Esophagus muscularis mucosa (tissue), 4 donors: ENCODE measurements at places on chromosomes 12 and 14.

GRCh38 chr14:59085207-59085739 is 103.2 kb upstream of the DAAM1 start:
- DNase-seq, result no peak

DNA sequence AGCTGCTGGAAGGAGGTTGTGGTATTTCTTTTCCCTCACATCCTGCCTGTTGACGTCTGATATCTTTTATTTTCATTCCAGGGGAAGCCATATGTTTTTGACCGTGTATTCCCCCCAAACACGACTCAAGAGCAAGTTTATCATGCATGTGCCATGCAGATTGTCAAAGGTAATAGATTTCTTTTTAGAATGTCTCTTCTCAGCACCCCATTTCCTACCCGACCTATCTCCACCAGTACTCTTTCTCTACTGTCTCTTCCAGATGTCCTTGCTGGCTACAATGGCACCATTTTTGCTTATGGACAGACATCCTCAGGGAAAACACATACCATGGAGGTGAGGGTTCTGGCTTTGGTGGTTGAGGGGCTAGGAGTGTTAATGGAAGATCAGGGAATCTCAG is 13.5 kb downstream of the KIF5A start:
- no peak for DNase-seq

DNA sequence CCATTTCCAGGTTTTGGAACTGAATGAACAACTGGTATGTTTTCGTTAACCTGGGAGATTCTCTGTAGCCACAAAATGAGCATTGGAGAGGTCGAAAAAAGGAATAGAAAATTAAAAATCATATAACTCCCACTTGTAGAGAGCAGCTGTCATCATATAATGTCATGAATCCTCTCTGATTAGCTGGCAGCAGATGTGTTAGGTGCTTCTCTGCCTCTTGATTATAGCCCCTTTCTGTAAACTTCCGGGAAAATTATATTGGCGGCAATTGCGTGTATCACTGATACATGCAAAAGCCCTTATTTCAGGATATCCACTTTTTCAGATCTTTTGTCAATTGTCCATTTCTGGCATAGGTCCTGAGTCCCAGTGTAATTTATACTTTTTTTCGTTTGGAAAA is 31.7 kb downstream of the FGD4 start:
- DNase-seq, result no peak

- no peak for DNase-seq
Observed at GRCh38 chr12:99045158-99045557, 400.1 kb downstream of the APAF1 start.

- peak; percentile 95 for DNase-seq
Observed at GRCh38 chr14:101731187-101732080, 30.1 kb upstream of the PPP2R5C start.

- no peak for DNase-seq
Observed at GRCh38 chr14:53137568-53138203, 15.4 kb downstream of the DDHD1 start.

GRCh38 chr12:50615145-50615906 is 110.5 kb downstream of the DIP2B start:
- no peak for DNase-seq

DNA sequence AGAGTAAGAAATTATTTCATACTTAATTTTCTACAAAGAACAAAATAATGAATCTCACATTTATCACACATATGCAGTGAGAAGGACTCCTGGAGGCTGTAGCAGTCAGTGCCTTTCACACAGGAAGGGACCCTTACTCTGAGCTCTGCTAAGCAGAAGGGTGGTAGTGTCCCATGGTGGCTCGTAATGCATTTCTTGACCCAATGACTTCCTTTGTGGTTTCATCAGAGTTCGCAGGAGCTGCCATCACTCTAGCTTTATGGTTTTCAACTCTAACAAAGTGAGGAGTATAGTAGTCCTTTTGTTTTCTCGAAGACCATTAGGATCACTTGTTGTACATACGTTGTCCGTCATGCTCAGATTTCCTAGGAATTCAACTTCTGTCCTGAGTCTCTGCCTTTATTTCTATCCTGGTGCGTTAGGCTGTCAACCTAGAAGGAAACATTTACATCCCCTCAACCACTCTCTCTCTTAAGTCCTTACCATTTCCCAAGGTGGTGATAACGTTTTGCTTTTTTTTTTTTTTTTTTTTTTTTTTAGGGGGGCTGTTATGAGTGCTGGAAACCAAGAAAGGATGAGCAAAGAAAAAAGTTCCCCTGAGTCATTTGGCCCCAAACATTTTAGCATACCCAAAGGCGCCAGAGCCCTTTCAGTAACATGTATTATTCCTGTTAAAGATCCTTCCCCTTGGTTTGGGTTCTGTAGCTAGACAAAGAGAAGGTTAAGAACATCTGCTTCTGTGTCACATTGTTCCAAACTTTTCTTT is 37.2 kb downstream of the GABARAPL1 start:
- no peak for DNase-seq

DNA sequence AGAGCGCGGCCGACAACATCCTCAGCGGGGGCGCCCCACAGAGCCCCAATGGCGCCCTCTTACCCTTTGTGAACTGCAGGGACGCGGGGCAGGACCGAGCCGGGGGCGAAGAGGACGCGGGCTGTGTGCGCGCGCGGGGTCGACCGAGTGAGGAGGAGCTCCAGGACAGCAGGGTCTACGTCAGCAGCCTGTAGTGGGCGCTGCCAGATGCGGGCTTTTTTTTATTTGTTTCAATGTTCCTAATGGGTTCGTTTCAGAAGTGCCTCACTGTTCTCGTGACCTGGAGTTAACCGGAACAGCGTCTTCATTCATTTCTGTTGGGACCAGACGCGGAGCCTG is 103.8 kb upstream of the FKBP4 start:
- DNase-seq, result no peak

DNA sequence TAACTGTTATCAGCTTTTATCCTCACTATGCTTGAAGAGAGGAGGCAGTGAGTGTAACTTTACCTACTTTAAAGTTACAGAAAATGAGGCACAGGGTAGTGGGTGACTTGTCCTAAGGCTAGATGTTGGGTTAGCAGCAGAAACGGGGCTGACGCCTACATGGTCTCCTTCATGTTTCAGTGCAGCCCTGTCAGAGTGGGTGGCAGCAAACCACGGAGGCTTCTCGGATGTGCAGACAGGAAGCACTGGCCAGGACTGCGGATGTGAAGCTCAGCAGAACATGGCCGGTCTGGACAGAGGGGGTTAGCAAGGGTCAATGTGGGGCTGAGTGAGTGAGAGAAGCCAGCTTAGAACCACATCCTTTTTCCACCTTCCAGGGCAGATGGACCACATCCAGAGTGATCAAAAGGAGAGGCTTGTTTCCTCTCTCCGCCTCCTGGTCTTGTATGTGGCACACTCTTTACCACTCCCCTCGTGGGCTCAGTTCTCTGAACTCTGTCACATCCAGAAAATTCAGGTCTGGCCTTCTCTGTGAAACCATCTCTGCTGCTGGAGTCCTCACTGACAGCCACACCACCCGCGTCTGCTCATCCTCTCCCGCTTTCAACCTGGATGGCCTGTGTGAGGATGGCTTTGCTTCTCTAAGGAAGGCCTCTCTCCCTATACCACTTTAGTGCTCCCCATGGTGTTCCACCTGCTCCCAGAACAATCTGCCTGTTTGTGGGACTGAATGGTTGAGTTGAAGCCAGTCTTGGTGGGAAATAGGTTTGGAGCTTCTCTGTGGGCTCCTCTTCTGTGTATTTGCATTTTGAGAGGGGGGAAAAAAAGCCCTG is 14.1 kb downstream of the SUSD6 start:
- no peak for DNase-seq

DNA sequence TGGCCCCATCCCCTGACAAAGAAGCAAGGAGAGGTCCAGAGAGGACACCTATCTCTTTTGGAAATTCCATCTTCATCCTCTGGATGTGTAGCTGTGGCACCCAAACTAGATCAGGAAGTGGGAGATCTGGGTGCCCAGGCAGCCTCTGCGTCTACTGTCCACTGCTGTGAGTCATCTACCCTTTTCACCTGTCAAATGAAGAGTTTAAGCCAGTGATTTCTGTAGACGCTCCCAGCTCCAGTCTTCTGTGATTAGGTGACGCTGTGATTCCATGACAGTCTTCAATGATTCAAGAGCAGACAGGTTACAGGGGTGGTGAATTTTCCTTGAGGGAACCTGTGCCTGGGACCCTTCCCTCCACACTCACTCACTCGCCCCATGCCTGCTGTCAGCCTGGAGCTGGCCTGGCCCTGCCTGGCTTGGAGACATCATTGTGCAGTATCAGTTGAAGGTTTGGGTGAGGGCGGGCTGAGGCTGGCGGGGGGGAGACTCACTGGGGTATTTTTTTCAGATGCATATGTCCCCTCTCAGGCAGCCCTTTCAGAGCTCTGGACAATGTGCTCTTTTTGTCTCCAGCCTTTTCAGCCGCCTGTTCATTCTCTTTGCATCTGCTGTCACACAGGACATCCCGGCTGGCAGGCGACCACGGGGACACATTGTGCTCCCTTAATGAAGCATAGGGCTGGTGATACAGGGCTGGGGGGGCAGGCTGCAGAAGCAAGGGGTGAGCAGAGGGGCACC is 56.8 kb upstream of the PARP11 start:
- no peak for DNase-seq

GRCh38 chr12:126369487-126370463 is 1304.5 kb downstream of the AACS start:
- no peak for DNase-seq

DNA sequence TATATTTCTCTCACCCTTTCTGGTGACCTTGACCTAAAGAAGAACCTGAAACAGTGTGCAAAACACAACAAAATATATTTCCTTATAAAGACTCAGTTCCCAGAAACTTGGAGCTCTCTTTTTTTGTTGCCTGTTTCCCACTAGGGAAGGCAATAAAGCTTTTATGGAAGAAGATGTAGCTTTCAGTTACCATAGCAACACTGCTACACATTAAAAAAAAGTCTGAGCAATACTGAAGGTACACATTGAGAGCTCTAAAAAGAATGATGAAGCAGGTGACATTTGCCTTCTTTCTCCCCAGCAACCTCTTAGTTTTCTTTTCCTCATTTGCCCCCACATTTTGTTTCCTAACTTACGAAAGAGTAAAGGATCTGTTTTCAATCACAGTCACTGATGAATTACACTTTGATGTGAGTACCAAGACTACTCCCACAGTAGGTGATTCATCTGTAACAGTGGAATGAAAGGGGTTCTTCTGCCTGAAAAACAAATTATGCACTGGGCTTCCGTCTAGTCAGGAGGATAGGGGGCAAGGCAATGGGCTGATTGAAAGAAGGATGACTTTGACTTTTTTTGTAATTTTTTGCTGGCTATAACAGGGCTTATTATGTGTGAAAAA is 1.1 kb upstream of the CATSPERB start:
- no peak for DNase-seq

GRCh38 chr12:25436206-25437030 is 116.7 kb downstream of the LMNTD1 start:
- no peak for DNase-seq

DNA sequence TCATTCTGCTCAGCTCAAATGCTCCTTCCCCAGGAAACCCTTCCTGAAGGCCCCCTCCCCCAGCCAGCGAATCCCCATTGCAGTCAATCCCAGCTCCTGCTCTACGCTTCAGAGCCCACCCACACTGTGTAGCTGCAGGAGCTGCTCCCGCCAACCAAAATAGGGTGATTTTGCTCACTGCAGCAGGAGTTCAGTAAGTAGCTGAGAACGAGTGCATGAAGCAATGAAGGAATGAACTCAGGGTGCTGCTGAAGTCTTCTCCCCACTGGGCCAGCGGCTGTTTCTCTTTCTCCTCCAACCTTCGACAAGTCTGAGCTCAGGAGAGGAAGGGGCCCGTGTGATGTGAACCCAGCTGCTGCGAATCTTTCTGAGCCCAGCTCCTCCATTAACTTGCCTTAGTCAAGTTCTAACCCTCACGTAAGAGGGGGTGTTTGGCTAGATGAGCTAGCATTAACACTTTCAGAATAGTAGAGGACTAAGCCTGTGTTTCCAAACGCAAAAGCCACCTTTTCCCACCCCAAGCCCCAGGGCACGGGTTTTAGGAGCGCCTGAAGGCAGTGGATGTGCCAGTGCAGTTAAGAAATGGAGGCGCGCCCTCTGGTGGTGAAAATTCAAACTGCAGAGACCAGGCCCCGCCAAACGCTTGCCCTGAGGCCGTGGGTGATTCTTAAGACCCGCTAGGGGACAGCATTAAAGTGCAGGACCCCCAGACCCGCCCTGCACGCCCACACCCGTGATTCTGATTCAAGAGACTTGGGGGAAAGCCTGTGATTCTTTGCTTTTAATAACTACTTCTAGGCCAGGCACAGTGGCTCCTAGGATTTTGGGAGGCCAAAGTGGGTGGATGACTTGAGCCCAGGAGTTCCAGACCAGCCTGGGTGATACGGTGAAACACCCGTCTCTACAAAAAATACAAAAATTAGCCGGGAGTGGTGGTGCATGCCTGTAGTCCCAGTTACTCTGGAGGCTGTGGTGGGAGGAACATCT is 11.9 kb upstream of the SERPINA4 start:
- DNase-seq, result no peak

- DNase-seq, result no peak
Observed at GRCh38 chr12:82507686-82508085, 149.4 kb downstream of the METTL25 start.

- no peak for DNase-seq
Observed at GRCh38 chr14:68293404-68293803, 473.8 kb downstream of the RAD51B start.

GRCh38 chr12:95099270-95099790 is 25.9 kb upstream of the NR2C1 start:
- no peak for DNase-seq

- no peak for DNase-seq
Observed at GRCh38 chr12:66999141-66999540, 270.0 kb upstream of the CAND1 start.

DNA sequence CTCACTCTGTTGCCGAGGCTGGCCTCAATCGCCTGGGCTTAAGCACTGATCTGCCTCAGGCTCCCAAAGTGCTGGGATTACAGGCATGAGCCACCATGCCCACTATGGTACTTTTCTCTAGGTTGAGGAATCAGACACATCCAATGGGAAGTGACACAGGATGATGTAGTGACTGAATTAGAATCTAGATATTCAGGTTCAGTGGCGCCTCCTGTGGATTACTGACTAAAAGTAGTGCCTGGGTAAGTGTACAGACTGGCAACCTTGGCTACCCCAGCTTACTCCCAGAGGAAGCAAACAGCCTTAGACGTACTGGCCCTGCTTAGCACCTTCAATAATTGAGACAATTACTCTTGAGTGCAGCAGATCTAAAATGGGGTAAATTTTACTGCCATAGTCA is 22.8 kb downstream of the GALNT8 start:
- no peak for DNase-seq

GRCh38 chr14:78986989-78987388 is 816.8 kb downstream of the NRXN3 start:
- DNase-seq, result no peak

DNA sequence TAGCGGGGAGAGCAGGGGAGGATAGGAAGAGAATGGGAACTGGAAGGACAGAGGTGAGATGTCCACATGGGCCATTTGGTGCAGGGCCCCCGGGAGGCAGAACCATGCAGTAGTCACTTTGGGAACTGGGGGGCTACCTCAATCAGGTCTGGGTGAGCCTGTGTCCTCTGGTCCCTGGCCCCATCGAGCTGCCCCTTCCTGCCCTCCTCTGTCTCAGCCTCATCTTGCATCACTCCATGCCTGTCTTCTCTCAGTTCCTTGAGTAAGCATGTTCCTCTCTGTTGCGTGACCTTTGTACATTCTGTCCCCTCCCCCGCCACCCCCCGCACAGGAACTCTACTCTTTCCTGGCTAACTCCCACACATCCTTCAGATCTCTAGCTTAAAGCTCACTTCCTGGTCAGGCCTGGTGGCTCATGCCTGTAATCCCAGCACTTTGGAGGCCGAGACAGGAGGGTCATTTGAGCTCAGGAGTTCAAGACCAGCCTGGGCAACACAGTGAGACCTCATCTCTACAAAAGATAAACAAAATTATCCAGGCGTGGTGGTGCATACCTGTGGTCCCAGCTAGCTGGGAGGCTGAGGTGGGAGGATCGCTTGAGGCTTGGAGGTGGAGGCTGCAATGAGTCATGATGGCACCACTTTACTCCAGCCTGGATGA is 23.2 kb downstream of the FOS start:
- DNase-seq, result no peak
